ENCODE measurements at places on chromosomes 13 and 19. TPM values are rescaled to one million over a fixed set of nuclear protein-coding genes. Genes with fewer than 3 reads are reported as not detected.

DNA sequence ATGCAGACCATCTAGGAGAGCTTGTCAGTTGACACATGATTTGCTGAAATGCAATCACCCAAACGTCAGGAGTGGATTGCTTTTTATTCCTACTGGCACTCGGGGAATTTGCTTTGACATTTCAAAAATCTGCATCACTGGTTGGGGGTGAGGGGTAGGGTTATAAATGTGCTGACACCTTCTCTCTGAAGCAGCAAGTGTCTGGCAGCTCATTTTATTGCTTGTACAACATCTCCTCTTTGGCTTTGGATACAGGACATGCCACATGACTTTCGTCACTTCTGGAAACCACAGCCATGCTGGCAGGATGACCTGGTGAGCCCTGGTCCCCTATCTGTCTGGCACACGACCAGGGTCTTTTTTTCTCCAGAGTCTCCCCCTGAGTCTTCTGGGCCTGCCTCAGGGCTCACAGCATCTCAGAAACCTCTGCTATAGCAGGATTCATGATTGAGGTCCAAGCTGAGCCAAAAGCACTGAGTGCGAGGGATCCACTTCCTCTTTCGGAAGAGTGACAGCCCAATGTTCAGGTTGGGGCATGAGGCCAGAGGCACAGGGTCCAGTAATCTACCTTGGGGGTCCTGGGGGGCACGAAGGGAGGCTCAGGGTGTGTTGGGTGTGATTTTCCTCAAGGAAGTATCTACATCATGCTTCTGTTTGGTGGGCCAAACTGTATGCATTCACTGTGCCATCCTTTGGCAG, 60.1 kb downstream of the HSPH1 start:
- no peaks in the 10 kb centered on the region for H3K36me3 ChIP-seq
- H3K27me3 ChIP-seq = peaks cover 5% of the 10 kb centered on the region
- no peak overlapping the region for H3K4me3 ChIP-seq
- no peaks in the 10 kb centered on the region for H3K4me1 ChIP-seq

- H3K36me3 ChIP-seq = no peaks in the 10 kb centered on the region
- no peak overlapping the region for H3K4me3 ChIP-seq
- H3K27ac ChIP-seq = no peak overlapping the region
- H3K27me3 ChIP-seq = no peaks in the 10 kb centered on the region
- no peak for DNase-seq
Observed at GRCh38 chr13:56736966-56737365, 403.8 kb upstream of the PRR20A start.

DNA sequence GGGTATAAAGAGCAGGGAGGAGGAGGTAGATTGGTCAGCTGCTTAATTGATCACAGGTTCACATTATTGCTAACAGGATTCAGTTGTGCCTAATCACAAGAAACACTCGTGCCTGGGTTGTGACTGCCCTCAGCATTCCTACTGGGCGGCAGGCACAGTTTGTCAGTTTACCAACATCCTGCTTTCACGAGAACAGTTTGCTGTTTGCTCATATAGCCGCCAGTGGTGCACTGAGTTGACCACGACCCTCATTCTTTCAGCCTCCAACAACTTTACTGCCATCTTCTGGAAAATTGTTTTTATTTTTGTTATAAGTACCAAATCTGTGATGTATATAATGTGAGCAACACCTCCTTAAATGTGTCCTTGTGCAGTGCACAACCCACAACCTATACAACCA, 16.2 kb upstream of the IFT88 start:
- H3K27ac ChIP-seq = no peak overlapping the region
- H3K27me3 ChIP-seq = no peaks in the 10 kb centered on the region
- DNase-seq = no peak
- no peaks in the 10 kb centered on the region for H3K36me3 ChIP-seq
- H3K4me1 ChIP-seq = no peaks in the 10 kb centered on the region

DNA sequence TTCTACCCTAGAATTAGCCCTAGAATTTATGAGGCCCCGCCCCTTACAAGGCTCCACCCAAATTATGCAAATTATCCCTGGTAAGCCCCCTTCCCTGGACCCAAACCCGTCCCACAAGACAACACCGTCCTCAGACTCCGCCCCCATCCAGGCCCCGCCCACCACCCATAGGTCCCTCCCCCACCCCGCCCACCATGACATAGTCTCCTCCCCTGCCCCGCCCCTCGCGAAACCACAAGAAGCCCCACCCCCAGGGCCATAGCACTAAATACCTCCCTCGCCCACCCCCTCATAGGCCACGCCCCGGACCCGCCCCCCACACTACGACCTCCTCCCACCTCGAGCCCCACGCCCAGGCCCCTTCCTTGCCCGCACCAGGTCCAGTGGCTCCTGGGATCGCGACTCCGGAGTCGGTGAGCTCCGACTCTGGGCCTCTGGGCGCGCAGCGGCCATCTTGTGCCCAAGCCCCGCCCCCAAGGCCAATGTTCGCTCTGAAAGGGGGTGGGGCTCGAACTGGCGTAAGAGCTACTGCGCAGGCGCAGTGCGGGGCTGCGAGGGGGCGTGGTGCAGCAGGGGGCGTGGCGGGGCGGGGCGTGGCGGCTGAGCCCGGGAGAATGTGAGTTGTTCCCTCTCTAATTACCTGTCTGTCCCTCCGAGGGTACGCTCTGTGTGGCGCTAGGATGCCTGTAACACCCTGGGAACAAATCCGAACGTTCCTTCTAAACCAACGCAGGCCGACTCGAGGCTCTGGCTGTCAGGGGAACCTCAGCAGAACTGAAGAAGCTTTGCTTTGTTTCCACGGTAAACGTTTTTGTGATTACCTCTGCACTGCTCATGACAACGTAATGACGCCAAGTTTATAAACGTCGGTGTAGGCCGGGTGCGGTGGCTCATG, at the start of gene ZNF784:
Gene ZNF784, minus strand, starts transcription at position 458 of the 895 bp plus-strand sequence. Its CDS starts 5 bp downstream, at position 453.
- H3K36me3 ChIP-seq = no peaks in the 10 kb centered on the region
- H3K27ac ChIP-seq = peak within 1 kb of the TSS; percentile 54
- DNase-seq = peak; percentile 92
- H3K27me3 ChIP-seq = no peaks in the 10 kb centered on the region

DNA sequence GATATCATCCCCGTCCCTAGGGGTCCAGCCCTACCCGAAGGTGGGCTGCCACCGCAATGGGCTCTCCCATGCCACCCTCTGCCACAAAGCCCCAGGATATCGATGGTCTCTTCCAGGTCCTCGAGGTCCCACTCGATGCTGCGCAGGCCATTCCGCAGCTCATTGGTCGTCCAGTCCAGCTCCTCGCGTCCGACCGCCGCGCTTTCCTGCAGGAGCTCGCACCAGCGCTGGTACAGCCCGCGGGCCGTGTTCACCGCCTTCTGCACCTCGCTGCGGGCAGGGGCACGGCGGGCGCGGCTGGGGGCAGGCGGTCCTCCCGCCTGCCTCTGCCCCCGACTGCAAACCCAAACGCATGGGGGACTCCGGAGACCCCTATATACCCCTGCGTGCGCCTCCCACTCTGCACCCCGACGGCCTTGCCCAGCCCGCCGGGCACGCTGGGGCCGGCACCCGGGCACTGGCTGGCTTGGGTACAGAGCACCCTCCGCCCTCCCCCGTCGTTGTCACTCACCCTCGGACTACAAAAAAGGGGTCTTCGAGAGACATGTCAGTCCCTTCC, 468 bp downstream of the STX10 start:
- no peaks in the 10 kb centered on the region for H3K27me3 ChIP-seq
- peak overlapping the region; percentile 90 for H3K27ac ChIP-seq
- peak overlapping the region; percentile 50 for H3K4me3 ChIP-seq
- DNase-seq = peak; percentile 61

DNA sequence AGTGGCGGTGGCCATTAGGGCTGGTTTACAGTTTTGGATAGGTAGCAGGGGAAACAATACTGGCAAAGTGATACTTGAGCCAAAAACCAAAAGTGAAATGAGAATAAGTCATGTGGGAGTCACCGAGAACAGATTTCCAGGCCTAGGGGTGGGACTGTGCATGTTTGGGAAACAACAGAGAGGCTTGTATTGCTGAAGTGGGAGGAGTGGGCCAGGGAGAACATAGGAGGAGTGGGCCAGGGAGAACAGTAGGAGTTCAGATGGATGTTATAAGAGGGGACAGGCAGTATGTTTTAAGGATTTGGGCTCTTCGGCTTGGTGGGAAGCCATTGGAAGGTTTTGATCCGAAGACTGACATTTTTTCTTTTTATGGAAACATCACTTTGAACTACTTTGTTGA, 35.5 kb downstream of the AKAP11 start:
- H3K4me3 ChIP-seq = no peak overlapping the region
- no peak overlapping the region for H3K27ac ChIP-seq
- no peak for DNase-seq
- H3K4me1 ChIP-seq = no peaks in the 10 kb centered on the region
- peaks cover 5% of the 10 kb centered on the region for H3K36me3 ChIP-seq
- H3K27me3 ChIP-seq = no peaks in the 10 kb centered on the region

DNA sequence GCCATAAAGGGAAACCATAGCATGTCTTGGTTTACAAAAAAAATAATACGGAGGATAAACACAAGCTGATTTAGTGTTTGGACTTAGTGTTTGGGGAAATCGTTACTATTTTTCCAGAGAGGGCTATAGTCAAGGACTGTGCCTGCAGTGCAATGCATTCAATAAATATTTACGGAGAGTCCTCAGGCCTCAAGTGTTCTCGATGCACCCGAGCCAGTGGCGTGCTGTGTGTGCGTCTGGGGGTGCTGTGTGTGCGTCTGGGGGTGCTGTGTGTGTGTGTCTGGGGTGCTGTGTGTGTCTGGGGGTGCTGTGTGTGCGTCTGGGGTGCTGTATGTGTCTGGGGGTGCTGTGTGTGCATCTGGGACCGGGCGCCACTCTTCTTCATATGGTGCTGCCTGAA, 71.7 kb upstream of the GTF3A start:
- no peak overlapping the region for H3K27ac ChIP-seq
- no peaks in the 10 kb centered on the region for H3K36me3 ChIP-seq
- DNase-seq = no peak
- peaks cover 2% of the 10 kb centered on the region for H3K27me3 ChIP-seq
- H3K4me1 ChIP-seq = no peaks in the 10 kb centered on the region

LILRA1 gene
- not detected for total RNA-seq

CBY2 gene
- not detected for total RNA-seq

ZNF296 gene
- 1.8 TPM for total RNA-seq

CYSLTR2 gene
- total RNA-seq = 0.16 TPM

ELAVL3 gene
- total RNA-seq = not detected
